ENCODE measurements at places on chromosomes 11 and 22. TPM values are rescaled to one million over a fixed set of nuclear protein-coding genes. Genes with fewer than 3 reads are reported as not detected.
A peak's percentile ranks its signal among the peaks of the same experiment; 100 is the strongest.

- DNase-seq, result no peak
These were observed 203.5 kb upstream of the E2F8 start for GRCh38 chr11:19444231-19444630.

DNA sequence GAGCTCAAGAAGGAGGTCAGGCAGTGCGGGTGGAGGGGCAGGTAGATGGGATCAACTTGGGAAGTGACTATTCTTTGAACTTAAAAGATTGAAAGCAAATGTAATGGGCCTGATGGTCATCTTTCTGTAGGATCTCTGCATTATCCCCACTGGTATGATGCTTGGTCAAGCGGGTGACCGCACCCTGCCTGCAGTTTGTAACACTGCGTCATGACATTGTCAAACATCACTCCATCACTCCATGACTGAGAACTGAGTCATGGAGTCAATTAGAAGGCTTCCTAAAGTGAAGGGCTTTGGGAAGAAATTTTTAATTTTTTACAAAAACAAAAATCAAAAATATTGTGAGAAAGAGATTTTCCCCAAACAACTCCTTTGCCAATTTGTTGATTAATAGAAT lies 62.4 kb upstream of the BMAL1 start:
- no peak for DNase-seq

- DNase-seq, result no peak
These were observed 19.1 kb downstream of the TAB1 start for GRCh38 chr22:39418696-39419095.

DNA sequence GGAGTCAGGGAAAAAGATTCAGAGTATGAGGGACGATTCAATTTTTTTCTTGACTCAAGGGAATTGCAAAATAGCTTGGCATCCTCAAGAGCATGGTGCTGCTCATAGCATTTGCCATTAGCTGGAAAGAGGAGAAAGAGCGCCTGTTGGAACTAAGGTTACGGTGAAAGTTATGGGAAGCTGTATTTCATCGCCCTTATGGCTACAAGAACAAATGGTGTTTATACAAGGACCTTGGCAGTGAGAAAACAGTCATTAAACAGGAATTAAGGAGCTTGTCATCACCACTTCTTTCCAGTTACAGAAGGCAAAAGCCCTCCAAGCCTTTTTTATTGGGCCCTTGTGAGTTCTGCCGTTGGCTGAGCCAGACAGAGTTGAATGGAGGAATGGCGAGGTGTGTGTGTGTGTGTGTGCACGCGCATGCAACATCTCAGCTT lies 74.2 kb downstream of the ALX4 start:
- DNase-seq, result no peak

GRCh38 chr11:95556011-95556341 lies 233.6 kb downstream of the FAM76B start:
- no peak for DNase-seq

DNA sequence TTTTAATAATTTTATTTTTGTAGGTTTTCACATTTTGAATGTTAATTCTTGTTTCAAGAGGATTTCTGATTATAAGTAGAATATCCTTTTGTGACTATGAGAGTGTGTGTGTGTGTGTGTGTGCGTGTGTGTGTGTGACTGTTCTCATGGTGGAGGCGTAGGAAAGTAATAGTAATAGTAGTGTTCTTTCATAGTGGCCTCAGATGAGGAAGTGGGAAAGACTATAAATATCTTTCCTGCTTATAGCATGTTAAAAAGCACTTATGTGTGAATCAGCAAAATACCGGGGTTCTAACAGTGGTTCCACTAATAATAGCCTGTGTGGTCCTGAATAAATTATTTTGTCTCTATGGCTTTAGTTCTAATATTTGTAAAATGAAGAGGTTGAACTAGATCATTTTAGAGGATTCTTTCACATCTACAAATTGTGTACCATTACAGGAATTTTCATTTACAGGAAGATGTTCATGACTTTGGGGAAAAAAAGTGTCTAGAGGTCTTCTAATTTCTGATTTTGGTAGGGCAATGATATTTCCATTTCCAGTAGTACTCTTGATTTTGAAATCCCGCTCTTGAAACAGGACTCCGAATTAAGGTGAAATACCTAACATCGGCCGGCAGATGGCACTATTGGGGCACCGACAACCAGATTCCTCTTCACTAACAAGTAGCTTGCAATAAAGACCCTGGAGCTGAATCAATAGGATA lies 29.9 kb upstream of the OR10G7 start:
- peak; percentile 86 for DNase-seq

GRCh38 chr22:33024626-33025025 lies 33.6 kb downstream of the SYN3 start:
- DNase-seq, result no peak

The RASL10A gene
- total RNA-seq, result not detected

The MMP8 gene
- total RNA-seq, result 1.5 TPM

The CYP2D6 gene
- 0.94 TPM for total RNA-seq

The REXO2 gene
- total RNA-seq, result 57.1 TPM

The MUC2 gene
- total RNA-seq, result 0.03 TPM

The OR8A1 gene
- total RNA-seq, result not detected

Data from lung (tissue), 17 donors.